8988T (cell line): ENCODE measurements at places on chromosomes 1 and 21.

DNA sequence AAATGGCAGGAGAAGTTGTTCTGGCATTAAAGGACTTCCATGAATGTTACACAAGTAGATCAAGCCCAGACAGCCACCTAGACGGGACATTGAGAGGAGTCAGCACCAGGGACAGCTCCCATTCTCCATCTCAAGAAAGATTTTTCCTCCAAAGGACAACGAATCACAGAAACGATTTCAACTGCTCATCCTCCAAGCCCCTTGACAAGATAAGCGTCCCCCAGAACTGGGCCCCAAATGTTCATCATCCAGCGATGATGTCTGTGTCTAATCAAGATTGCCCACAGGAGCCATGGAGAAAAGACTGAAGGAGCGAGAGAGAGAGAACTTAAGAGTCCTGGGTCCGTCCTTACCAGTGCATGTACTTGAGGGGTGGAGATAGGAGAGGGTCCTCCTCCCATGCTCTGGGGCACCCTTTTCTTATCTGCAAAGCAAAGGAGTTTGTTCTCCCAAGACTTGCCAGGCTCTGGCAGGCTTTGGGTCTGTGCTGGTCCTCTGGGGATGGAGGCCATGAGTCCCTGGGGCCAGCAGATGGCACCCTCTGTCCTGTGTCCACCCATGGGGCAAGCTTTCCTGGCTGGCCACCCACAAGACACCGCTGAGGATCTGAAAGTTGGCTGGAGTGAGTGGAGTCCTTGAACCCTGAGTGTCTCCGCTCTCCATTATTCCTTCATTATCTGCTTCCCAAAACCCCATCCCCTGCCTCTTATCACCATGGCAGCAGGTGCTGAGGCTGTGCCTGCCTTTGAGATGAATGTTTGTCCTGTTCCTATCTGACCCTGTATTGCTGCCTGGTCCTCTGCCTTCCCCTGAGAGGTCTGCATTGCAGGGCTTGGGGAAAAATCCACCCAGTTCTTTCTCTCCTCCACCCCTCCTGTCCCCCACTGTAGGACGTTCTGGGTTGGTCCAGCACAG, 164.6 kb downstream of the ACTL8 start:
- peak; percentile 34 for DNase-seq

- no peak for DNase-seq
Observed at GRCh38 chr1:94873520-94874351, 53.2 kb downstream of the CNN3 start.

DNA sequence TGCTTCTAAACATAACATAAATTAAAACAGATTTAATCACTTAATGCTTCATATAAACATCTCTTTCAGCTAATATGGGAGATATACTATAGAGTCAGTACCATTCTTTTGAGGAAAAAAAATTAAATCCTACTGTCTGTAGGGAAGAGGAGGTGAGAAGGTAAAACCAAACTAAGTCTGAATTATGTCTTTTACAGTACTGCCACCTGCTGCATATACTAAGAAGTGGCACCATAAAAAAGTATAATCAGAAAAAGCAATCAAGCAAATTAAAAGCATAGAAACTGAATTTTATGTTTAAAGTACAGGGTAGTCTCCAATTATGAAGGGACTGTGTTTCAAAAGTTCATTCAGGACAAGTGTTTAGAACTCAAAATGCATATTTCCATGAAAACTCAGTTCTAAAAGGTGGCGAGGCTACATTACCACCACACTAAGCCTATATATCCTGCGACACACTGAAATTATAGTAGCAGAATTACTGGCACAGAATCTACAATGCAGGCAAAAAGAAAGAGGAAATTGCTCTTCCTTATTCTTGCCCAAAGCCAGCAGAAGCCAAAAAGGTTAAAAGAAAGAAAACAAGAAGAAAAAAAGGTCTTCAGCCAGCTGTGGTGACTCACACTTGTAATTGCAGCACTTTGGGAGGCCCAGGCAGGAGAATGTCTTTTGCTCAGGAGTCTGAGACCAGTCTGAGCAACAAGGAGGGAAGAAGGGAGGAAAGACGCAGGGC, 9.0 kb downstream of the NSL1 start:
- DNase-seq, result no peak

- no peak for DNase-seq
Observed at GRCh38 chr21:40242586-40243265, 375.5 kb downstream of the PCP4 start.

- no peak for DNase-seq
Observed at GRCh38 chr1:24713176-24713575, 32.1 kb upstream of the CLIC4 start.

GRCh38 chr1:185397183-185397582, 80.1 kb upstream of the IVNS1ABP start:
- no peak for DNase-seq

GRCh38 chr1:201982623-201983379, at the start of gene RNPEP:
Gene RNPEP, plus strand, starts transcription at chr1:201982648. Its CDS starts 19 bp downstream, at chr1:201982667.
- DNase-seq, result peak; percentile 80

- no peak for DNase-seq
Observed at GRCh38 chr1:196260270-196260669, 348.0 kb downstream of the KCNT2 start.

DNA sequence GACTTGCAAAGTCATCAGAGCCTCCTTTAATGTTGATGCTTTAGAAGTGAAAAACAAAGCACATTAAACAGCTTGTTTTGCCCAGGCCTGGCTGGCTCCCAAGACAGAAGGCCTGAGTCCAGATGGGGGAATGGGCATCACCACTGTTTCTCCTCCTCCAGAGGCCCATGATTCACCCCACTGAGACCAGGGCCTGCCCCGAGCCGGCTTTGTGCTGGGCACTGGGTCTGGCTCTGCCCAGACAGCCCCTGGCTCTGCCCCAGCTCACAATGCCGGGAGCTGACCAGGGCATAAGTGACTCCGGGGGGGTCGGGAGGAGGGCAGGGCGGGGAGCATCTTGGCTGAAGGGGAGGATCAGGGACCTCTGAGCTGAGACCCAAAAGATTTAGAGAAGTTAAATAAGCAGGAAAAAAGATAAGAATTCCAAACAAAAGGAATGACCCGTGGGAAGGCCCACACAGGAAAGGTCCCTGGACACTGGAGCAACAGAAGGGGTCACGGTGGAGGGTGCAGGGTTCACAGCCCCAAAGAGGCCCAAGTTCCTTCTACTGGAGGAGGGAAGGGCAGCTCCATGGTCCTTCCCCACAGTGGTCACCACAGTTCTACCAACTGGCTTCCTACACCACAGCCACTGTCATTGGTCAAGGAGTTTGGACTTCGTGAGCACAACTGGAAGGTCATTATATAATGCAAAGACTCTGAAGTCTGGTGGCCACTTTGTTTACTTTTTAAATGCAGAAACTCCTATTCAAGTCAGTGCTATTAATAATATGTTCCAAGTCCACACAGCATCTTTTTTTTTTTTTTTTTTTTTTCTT, 5.5 kb downstream of the C2CD2 start:
- DNase-seq, result no peak

DNA sequence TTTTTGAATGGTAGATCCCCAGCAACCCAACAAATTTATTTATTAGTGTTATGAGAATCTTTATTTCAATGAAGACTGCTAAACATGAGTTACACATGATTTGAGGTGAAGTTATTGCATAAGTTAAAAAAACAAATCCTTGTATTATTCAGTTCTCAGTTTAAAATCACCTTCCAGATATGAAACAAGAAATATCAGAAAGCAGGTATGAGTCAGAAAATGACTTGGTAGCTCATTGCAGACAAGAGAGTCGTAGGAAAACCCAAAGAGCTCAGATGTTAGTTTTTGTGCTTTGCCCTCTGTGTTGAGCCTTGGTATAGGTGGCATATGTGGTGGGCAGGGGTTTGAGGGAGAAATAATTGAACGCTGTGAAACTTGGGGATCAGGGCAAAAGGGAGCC, 339.4 kb downstream of the BRINP3 start:
- DNase-seq, result no peak

GRCh38 chr1:232568906-232569553, 60.9 kb downstream of the SIPA1L2 start:
- no peak for DNase-seq

- DNase-seq, result no peak
Observed at GRCh38 chr1:116538544-116538943, 32.3 kb downstream of the CD58 start.

DNA sequence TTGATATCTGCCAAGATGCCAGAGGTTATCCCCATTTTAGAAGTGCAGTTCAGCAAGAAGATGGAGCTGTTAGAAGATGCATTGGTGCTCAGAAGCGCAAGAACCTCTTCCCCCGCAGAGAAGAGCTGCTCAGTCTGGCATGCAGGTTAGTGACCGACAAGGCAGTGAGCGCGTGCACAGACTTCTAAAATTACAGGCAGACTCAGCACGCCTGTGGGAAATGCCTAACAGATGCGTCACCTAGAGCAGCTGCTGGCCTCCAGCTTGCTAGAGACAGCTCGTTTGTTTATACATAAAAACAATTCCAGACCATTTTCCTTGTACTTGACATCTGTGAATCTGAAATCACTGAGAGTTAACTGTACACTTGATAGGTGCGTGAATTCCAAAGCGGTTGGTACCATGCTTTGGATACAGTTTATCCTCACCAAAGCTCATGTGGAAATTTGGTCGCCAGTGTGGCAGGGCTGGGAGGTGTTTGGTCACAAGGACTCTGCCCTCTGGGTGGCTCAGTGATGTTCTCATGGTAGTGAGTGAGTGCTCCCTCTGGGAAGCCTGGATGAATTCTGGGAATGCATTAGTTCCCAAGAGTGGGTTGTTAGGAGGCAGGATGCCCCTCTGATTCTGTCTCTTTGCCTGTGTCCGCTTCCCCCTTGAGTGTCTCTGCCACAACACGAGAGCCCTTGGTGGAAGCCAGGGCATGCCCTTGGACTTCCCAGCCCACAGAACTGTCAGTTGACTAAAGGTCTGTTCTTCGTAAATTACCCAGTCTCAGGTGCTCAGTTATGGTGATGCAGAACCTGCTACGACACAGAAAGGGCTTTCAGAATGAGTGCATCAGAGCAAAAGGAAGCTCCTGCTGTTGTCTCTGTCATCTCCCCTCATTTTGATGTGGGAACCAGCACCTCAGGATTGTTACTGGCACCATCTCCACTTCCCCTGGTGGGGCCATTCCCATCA, 24.4 kb downstream of the SNAP47 start:
- DNase-seq, result peak; percentile 85
